ENCODE measurements at places on chromosomes 6 and 20.

DNA sequence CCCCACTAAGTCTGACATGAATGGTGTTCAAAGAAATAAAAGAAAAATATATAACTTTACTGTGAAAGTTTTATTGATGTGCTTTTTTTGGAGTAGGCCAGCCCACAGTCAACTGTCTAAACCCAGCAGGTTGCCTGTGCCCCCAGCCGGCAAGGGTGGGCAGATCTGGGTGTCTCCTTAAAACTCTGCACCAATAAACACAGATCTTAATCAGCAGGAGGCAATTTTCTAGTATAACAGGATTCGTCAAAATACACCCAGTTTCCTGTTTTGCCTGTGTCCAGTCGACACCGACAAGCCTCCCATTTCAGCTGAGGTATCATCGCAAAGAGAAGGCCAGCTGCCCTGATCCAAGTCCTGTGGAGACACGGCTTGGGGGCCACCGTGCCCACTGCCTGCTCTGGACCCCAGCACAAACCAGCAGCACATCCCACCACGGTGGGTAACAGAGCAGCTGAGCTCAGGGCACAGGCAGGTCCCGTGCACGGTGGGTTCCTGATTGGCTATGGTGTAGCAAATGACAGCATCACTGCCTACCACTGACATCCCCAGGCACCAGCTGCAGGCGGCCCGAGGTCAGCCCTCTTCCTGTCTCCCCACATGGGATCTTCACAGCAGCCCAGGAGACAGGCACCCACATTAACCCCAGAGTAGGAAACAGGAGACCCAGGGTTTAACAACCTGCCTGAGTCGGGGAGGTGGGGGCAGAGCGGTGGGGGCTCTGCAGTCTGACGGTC is 15.7 kb downstream of the BMP7 start:
- no peak for DNase-seq

DNA sequence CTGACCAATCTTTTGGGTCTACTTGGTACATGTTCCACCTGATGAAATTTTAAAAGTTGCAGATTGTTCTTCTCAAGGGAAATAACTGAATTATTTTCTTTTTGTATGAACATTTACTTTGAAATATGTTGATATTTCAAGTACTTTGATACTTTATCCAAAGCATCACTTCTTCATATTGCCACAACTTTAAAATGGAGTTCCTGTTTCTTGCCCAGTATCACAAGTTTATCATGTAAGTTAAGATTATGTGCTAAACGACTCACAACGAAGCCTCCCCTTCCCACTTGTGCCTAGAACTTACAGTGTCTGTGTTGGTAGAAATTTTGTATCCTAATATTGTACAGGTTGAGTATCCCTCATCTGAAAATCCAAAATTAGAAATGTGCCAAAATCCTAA is 108.4 kb downstream of the ARID1B start:
- no peak for DNase-seq

GRCh38 chr20:61855286-61855685 is 210.4 kb downstream of the TAF4 start:
- no peak for DNase-seq

GRCh38 chr6:119728220-119728750 is 378.7 kb upstream of the MAN1A1 start:
- DNase-seq, result no peak

- no peak for DNase-seq
These were observed 352.4 kb downstream of the UTRN start for GRCh38 chr6:144637541-144637940.

DNA sequence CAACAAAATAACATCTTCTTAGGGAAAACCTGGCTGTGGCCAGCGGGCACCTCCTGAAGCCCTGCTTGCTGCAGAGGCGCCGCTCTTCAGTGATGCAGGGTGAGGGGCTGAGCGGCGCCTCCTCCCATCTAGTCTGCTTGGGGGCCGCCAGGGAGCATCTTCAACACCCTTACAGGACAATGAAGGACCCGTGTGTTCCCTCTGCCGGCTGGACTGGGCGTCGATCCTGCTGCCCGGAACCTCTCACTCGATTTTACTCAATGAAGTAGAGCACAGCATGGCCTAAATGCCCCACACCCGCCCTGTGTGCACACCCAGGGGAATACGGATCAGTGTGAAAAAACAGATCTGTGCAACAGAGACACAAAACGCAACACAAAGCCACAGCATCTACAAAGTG is 28.5 kb upstream of the MPC1 start:
- DNase-seq, result no peak

DNA sequence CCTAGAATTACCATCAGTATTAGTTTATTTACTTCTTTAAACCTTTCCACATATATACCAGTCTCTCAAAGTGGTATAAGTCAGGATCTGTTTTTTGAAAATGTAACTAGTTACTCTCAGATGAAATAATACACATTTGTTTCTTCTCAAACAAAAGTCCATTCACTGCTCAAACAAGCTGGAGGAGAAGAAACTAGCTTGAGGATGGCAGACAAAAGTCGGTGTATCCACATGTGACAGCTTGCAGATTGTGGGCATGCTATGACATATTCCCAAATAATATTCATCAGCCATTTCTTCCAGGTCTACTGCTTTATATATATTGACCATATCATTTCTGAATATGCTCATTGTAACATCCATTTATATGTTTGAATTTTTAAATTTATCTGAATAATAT is 197.4 kb upstream of the KCNQ5 start:
- no peak for DNase-seq

DNA sequence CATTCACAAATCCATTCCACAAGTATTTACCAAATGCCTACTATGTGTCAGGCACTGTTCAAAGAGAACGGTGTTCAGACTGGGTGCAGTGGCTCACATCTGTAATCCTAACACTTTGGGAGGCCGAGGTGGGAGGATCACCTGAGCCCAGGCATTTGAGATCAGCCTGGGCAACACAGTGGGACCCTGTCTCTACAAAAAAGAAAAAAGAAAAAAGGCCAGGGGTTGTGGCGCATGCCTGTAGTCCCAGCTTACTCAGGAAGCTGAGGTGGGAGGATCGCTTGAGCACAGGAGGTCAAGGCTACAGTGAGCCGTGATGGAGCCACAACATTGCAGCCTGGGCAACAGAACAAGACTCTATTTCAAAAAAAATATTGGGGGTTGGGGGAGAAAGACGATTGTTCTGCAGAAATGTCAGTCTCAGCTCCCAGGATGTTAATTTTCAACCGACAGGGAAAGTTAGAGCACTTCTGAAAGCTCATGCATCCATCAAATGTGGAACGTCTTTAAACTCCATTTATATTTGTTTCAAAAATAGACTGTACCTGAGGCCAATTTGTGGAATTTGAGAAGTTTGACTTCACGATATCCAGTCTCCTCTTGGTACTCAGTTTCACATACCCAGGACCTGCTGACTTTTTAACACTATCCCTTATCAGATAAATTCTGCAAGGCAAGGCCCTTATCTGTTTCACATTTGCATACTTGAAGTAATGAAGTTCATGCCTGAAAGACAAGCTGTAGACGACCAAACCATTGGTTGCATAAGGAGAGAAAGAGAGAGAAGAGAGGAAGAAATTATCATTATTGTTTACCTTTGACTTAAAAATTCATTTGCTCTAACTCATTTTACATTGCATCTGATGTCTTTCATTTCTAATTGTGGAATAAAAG is 14.8 kb upstream of the BTN3A2 start:
- DNase-seq, result no peak

- no peak for DNase-seq
These were observed 58.9 kb upstream of the MCM9 start for GRCh38 chr6:118993803-118994251.

GRCh38 chr6:126805861-126806260 is 312.6 kb upstream of the RSPO3 start:
- no peak for DNase-seq

DNA sequence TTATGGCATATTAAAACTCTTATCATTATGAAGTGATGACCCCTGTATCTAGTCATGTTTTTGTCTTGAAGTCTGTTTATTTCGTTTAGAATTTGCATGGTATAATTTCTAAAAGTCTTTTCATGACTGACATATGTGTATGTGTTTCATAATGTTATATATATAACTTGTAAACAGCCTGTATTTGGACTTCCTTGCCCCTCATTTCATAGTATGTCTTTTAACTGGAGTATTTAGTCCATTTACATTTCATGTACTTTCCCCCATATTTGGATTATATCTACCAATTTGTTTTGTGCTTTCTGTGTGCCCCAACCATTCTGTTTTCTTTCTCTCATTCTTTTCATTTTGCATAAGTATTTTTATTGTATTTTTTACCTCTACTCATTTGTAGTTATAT is 59.0 kb downstream of the SYCP2L start:
- DNase-seq, result no peak

DNA sequence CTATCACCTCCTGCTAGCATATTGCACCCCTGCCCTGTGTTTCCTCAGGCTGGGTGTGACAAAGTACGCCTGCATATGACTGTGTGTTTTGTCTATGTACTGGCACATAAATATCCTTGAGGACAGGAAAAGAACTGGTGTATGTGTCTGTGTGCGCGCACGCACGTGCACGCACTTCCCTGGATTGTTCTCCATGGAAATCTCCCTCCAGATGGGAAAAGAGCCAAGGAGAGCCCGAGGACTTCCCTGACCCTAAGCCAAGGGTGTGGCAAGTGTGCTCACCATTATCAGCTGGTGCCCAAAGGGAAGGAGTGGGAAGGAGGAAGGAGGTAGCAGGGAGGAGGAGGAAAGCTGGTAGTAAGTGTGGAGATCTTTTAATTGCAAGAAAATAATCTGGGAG is 117.6 kb downstream of the HIVEP2 start:
- no peak for DNase-seq

GRCh38 chr6:126307849-126308248 is 32.1 kb upstream of the CENPW start:
- DNase-seq, result no peak

DNA sequence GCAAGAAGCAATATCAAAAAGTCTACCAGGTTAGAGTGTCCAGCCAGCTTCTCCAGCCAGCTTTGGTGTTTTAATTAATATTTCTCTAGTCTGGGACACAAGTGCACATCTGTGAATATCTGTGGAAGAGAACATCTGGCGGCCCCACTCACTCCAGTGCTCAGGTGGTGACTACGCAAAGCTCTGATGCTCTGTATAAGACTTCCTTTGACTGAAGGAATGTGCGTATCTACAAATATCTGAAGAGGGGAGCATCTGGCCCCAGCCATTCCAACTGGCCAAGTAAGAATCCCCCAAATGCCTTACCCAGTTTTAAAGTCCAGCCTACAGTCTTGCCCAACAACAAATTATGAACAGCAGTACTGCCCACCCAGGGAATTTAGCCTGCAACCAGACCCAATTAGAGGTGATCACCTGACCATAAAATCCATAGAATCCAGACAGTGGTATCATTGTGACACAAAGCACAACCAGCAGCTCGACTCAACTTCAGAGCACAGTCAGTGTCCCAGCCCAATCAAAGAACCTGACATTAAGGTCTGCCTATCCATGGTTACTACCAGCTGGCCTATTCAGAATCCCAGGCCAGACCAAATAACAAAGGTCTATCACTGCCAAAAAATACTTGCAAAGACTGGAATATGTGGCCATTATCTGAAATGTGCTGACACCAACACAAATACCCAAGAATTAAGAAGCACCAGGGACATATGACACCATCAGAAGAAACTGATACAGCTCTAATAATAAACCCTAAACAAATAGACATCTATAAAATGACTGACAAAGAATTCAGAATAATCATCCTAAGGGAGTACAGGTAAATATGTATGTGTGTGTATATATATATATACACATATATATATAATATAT is 76.1 kb upstream of the MANEA start:
- no peak for DNase-seq

- no peak for DNase-seq
These were observed 911.8 kb downstream of the EPHA7 start for GRCh38 chr6:92507552-92507951.

DNA sequence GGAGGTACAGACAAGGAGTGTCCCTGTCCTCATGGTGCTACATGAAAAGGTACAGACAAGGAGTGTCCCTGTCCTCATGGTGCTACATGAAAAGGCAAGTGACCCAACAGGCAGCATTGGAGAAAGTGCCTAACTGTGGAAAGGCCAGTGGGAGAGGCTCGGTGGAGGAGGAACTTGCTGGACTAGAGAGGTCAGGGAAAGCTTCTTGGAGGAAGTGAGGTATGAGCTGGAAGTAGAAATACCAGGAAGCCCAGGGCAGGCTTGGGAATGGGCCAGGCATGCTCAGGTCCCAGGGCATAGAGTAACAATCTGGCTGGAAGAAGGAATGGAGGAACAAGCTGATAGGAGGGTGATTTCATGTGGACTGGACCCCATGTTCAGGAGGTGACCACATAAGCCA is 59.8 kb upstream of the FNDC1 start:
- no peak for DNase-seq
